ENCODE measurements at places on chromosomes 3 and 15.

DNA sequence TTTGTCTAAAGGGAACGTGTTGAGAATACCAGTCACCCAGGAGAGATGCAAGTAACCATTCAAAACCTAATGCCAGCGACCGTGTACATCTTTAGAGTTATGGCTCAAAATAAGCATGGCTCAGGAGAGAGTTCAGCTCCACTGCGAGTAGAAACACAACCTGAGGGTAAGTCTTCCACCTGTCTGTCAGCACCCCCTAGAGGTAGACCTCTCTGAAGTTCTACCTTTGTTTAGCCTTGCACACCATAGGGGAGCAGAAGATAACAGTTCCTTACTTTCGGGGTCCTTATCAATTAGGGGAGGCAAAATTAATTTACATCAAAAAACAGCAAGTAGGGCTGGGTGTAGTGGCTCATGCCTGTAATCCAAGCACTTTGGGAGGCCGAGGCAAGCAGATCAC, 124.4 kb downstream of the HCN4 start:
- no peak for DNase-seq

DNA sequence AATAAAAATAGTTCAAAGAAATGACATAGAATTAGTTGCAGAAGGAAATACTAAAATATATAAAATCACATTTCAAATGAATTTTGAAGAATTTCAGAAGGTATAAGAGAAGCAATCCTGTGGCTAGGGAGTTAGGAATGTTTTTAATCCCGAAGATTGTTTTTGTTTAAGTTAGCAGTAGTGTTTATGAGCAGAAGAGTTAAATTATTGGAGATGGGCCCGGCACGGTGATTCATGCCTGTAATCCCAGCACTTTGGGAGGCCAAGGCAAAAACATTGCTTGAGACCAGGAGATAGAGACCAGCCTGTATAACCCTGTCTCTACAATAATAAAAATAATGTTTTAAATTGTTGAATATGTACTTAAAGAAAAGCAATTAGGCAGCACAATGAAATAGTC, 432.5 kb downstream of the MFSD1 start:
- peak; percentile 24 for DNase-seq

GRCh38 chr3:174202561-174202960, 656.6 kb upstream of the NAALADL2 start:
- DNase-seq: no peak

- DNase-seq: no peak
Observed at GRCh38 chr15:32781781-32782180, 64.0 kb downstream of the GREM1 start.

DNA sequence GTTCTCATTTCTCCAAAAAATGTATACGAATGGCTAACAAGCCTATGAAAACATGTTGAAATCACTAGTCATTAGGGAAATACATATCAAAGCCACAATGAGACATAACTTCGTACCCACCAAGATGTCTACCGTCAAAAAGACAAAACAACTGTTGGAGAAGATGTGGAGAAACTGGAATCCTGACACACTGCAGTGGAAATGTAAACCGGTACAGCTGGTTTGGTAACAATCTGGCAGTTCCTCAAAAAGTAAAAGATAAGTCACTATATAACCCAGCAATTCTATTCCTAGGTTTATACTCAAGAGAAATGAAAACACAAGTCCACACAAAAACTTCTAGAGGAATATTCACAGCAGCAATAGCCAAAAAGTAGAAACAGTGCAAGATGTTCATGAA, 7.0 kb downstream of the SCAPER start:
- no peak for DNase-seq

Data from AG04449 (cell line).